ENCODE measurements at places on chromosomes 7 and 10.

DNA sequence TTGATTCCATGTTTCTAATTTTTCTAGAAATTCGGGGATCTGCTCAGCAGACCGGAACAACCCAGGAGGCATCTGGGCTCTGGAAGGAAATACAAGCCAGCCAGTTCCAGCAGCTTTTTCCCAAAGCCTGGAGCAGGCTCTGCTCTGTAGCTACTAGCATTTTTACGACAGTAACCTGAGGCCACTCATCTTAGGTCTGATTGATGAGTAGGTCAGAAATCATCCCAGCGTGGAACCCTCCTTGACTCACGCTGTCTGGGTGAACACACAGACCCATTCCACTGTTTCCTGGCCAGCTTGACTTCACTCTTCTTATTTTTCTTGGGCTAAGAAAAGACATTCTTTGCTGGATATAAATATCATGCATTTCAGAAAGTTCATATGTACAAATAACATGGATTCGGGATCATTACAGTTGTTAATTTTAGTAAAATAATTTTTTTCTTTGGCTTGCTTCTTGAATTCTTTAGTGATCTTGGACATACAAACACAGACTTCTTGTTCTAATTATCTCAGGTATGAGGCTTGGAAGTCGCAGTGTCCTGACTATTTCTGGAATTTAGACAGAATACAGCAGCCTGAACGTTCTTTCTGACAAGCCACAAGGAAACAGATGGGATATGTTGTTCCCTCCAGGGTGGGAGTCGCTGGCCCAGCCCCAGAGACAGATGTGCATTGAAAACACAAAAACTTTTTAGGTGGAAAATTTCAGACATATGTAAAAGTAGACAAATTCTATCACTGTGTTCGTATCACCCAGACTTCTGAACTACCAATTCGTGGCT is 54.6 kb upstream of the PITRM1 start:
- no peak for DNase-seq

- DNase-seq = no peak
Measured at GRCh38 chr10:5828725-5829124, 15.5 kb upstream of the GDI2 start.

DNA sequence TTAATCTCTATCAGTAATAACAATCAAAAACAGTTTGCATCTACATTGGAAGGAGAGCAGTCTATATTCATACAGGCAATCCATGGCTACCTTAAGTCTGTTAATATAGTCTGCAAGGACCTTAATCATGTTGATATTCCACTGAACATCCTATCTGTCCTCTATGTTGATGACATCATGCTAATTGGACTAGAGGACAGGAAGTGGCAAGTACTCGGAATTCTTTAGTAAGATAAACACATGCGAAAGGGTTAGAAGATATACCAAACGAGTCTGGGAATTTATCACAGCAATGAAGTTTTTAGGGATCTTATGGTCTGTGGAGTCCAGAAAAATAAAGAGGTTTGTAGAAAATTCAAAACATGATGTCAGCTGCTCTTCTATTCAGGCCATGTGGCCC is 11.3 kb upstream of the SAMD9L start:
- DNase-seq = no peak

DNA sequence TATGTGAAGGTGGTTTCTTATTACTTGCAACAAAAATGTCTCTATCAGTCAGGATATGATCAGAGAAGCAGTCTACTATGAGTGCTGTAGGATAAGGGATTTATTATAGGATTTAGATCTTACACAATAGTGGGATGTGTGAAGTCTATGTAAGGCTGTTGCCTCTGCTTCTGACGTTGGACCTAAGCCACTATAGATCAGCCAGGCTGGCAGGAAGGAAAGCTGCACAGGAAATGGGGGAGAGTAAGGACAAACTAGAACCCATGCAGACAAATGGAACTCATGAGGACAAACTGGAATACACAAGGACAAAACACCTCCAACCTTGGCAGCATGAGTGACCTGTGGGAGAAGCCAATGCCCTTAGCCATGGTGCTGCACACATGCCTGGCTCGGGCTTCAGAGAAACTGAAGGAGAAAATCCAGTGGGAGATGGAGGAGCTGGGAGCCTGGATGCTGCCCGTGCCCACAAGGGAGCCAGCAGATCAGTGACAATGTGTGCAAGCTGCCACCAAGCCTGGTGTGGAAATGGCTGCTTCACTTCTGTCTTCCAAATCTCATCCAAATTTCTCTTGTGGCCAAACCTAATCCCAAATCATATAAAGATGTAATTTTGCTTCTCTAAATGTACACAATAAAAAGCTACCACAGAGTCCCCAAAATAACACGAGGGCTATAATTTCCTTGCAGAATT is 147.0 kb upstream of the PCGF5 start:
- DNase-seq = no peak

GRCh38 chr7:11343818-11344413 is 370.2 kb downstream of the PHF14 start:
- DNase-seq = peak; percentile 4

DNA sequence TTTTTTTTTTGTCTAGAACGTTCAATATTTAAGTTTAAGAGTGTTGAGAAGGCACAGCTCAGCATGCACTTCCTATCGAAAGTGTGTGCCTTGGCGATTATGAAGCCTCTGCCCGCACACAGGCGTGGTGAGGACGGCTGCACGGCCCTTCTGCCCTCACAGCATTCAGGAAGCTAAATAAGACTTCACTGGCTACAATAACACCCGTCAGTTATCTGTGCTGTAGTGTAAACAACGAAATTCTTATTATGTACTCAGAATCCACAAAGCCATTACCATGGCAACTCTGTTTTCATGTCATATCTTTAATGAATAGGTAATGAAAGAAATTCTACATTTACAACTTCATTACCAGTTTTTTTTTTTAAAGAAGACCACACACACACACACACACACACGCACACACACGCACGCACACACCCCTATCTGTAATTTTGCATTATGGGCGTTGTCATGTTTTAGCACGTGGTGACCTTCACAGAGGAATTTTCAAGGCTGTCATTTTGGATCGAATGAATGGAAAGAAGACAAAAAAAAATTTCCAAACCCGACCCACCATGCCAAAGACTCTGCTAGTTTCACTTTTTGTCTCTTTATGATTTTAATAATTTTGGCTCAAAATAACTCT is 254.8 kb upstream of the CTBP2 start:
- no peak for DNase-seq

GRCh38 chr10:57972783-57973182 is 294.9 kb downstream of the IPMK start:
- DNase-seq = no peak

DNA sequence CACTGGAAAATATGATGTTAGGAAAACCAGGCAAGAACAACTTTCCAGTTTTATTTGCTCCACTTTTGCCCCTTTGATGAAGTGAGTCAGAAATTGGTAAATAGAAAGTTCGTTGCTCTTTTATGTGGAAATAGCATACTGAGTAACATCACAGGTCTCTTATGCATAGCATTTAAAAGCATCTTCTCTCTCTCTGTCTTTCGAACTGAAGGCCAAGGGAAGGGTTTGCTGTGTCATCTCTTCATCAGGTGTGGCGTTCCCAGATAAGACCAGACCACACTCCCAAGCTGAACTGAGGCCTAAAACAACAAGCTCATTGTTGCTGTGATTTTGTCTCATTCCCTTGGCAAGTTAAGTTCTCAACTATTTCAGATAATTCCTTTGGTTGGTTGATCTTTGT is 131.8 kb upstream of the GRB10 start:
- DNase-seq = no peak

GRCh38 chr7:22137466-22137865 is 191.8 kb upstream of the CDCA7L start:
- no peak for DNase-seq

GRCh38 chr7:2943851-2944601 is 99.6 kb downstream of the CARD11 start:
- no peak for DNase-seq

GRCh38 chr10:133276435-133277201 is at the start of gene ADAM8:
Gene ADAM8 (minus strand): TSS chr10:133276868. CDS start chr10:133276817, 51 bp downstream.
- peak; percentile 96 for DNase-seq

DNA sequence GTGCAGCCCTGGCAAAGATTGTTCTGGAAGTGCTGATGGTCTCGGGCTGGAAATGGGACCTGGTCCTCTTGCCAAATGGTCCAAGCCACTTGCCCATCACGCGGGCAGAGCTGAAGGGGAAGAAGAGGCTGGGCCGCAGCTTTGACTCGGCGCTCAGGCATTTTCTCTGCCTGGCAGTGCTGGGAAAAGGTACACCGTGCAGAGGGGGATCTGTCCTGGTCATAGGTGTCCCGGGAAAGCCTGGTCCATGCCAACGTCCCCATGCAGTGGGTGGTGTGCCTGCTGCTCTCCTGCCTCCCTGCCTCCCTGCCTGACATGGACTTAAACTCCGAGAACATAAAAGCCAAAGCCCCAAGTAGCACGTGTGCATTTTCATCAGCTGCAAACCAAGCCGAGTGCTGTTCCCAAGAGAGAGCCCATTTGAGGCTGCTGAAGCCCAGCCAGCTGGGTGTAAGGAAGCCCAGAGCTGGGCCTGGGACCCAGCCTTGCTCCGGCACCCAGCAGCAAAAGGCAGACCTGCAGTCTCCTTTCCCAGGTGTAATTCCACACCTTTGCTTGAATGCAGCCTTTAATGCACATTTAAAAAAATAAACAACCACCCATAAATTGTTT is 72.7 kb downstream of the TCERG1L start:
- DNase-seq = no peak

GRCh38 chr10:124641282-124642087 is 102.7 kb downstream of the FAM53B start:
- peak; percentile 75 for DNase-seq

GRCh38 chr7:7533831-7534430 is 1.7 kb downstream of the COL28A1 start:
- DNase-seq = no peak

- DNase-seq = no peak
Measured at GRCh38 chr10:94156453-94156852, 162.7 kb downstream of the PLCE1 start.

GRCh38 chr10:102485093-102485784 is 17.3 kb downstream of the ACTR1A start:
- no peak for DNase-seq

DNA sequence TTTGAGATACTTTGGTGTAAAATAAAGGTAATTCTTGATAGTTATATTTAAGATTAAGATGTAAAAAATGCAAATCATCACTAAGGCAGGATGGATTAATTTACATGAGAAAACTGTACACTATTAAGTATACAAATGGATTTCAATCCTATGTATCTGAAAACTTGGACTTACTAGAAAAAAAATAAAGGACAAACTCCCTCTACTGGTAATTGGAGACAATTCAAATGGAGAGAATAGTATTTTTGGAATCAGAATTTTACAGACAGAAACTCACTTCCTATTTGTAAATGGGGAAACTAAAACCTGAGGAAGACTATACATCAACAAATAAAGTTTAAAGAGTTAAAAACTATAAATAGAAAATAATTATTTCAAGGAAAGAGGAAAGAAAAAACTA is 62.6 kb downstream of the CUL2 start:
- DNase-seq = no peak

DNA sequence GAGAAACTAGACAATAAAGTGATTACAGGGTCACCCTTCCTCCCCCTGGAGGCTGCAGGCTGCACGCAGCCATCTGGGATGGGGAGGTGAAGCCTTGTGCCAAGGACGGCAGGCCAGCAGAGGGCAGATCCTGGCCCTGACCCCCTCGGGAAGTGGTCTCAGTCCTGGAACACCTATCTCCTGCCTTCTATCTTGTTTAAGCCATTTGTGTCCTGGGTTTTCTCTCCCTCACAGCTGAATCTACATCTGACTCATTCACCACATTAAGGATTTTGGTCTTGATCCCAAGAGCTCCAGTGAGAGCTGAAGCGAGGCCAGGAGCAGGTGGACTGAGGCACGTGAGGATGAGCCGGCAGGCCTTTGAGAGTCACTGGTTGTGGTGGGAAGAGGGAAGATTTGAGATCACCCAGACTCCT is 16.4 kb upstream of the PARP12 start:
- DNase-seq = no peak

- peak; percentile 23 for DNase-seq
Measured at GRCh38 chr7:65216469-65216868, 157.2 kb upstream of the ZNF92 start.

- no peak for DNase-seq
Measured at GRCh38 chr7:158140538-158141220, 446.9 kb downstream of the PTPRN2 start.

DNA sequence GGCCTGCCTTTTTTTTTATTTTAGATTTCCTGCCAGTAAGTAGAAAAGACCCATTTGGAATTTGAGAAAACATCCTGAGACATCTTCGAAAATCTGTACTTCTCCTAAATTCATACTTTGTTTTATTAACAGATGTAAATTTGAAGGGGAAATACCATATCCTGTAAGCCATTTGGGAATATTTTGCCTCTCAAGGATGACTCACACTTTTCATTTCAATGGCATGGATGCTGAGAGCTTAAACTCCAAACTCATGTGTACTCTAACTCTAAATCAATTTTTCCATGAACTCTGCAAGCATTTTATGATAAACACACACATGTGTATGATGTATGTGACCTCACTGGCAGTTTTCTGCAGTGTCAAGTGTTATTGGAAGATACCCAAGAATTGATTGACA is 89.0 kb downstream of the SEMA3A start:
- no peak for DNase-seq

- DNase-seq = no peak
Measured at GRCh38 chr10:60537697-60538096, 148.0 kb upstream of the ANK3 start.

GRCh38 chr10:116690356-116691322 is 51.7 kb downstream of the HSPA12A start:
- DNase-seq = no peak

- no peak for DNase-seq
Measured at GRCh38 chr10:132270721-132271457, 36.9 kb downstream of the STK32C start.

Measured in GM13977 (cell line).